ENCODE measurements at places on chromosomes 1 and 21. TPM values are rescaled to one million over a fixed set of nuclear protein-coding genes. Genes with fewer than 3 reads are reported as not detected.

Gene MASP2
- total RNA-seq = not detected

DNA sequence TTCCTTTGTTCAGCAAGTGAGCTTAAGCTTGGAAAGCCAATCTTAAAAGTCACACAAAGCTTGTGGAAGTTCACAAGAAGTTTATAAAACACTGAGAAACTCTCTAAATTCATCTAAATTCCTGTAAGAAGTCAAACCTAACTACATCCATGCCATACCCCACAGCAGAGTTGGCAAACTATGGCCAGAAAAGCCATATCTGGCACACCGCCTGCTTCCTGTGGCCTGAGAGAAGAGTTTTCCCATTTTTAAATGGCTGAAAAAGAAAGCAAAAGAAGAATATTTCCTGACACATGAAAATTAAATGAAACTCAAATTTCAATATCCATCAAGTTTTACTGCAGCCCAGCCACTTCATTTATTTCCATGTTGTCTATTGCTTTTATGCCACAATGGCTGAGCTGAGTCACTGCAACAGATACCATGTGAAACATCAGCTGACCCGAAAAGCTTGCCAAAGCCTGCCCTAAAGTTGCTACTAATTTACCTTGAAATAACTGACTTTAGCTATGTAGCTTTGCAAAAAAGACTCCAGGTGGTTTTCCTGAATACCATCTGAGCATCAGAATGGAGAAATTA lies 237.1 kb downstream of the SLC45A1 start:
- no peak for DNase-seq

GRCh38 chr1:29574871-29575270 lies 338.5 kb downstream of the PTPRU start:
- no peak for DNase-seq

- no peak for DNase-seq
Observed at GRCh38 chr1:32066489-32066873, 6.3 kb upstream of the TMEM39B start.

DNA sequence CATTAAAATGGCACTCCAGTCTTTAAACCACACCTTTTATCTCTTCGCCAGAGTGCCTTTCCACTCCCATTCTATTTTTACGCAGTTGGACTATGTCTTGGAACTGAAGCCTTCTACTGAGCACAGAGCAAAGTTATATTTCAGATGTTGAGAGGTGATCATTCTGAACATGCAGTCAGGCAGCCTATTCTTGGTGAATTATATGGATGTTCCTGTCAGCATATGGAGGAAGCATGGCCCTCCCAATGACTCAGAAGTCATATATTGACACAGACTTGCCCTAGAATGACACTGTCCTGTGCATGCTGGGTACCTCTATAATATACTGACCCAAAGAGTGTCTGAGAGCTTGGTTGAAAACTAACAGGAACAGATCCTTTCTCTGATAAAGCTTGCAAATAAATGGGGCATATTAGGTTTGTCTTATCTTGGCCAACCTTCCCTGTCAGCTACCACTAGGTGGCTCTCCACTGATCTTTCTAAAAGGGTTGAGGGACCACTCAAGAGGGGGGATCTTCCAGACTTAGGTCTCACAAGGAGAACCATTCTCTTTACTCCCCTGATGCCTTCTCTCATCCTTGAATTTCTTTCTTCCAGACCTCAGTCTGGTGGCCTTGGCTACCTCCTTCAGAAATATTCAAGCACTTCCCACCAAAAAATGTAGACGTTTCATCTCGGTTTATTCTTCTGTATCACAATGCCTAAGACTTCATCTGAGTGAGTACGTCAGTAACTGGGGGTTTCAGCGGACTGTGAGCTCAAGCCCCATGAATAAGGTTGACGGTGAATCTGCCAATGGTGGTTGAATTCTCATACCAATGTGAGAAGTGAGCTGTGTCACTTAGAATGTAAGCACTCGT lies 11.8 kb upstream of the ALG14 start:
- no peak for DNase-seq

GRCh38 chr21:14453339-14454015 lies 70.5 kb upstream of the HSPA13 start:
- no peak for DNase-seq

- peak; percentile 63 for DNase-seq
Observed at GRCh38 chr1:50272912-50273311, 150.3 kb downstream of the DMRTA2 start.
